Activated CD8-positive, alpha-beta memory T cell treated with anti-CD3 and anti-CD28 coated beads, Interleukin-2, amount 50 U/mL, for 48 hours (primary cell): ENCODE measurements at places on chromosomes 7 and 10.

DNA sequence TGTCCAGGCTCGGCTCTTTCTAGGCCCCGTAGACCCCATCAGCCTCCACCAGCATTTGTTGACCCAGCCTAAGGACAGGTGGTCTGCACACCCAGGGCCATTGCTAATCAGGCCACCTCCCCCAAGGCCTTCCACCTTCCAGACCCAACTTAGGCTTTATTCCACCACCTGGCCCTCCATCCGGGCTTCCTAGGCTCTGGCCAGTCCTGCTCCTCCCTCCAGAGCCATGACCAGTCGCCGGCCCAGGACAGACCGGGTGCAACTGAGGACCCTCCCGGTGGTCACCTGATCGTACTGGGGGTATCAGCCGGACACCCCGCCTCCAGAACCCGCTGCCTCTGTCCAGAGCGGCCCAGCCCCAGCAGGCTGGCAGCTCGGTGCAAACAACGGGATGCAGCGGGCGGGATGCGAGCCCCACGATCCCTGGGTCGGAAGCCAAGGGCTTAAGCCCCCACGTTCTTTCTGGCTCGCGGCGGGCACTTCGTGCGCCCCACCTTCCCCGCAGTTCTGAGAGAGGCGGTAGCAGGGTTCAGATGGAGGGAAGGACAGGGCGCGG, 545 bp downstream of the NACAD start:
- no peak for DNase-seq

GRCh38 chr7:74606101-74606908, 51.2 kb upstream of the GTF2I start:
- DNase-seq = peak; percentile 75

- no peak for DNase-seq
Measured at GRCh38 chr7:135913404-135913803, 63.8 kb downstream of the MTPN start.

DNA sequence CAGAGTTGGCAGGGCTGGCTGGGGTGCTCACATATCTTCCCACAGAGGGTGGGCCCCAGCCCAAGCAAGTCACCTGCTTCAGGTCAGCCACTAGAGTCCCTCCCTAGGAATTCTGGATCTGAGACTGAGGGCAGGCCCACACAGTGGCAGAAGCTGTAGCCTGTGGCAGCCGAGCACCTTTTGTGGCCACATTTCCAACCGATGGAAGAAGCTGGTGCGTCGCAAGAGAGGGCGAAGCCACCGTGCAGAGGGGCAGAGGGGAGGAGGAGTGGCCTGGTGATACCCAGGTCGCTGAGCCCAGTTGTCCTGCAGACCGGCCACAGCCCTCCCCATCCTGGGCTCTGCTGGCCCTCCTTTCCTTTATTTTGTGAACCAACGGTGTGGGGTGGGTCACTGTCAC, 5.3 kb downstream of the POLM start:
- DNase-seq = no peak

DNA sequence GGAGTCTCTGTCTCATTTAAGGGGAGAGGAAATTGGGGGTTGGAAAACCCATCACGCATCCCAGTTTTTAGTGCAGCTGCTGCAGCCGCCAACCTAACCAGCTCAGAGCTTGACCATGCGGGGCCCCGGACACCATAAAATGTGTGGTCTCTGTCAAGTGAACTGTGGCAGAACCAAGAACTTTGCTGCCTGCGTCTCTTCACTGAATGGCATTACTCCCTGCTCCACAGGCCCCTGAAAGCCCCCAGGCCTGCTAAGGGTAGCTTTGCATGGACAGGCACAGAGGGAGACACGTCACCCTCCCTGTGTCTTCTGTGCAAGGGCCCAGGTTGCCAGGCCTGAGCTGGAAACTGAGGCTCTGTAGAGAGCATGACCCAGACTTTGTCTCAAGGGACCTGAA, 144.6 kb upstream of the GPR26 start:
- no peak for DNase-seq

- DNase-seq = no peak
Measured at GRCh38 chr7:48390388-48391327, 219.4 kb downstream of the ABCA13 start.

DNA sequence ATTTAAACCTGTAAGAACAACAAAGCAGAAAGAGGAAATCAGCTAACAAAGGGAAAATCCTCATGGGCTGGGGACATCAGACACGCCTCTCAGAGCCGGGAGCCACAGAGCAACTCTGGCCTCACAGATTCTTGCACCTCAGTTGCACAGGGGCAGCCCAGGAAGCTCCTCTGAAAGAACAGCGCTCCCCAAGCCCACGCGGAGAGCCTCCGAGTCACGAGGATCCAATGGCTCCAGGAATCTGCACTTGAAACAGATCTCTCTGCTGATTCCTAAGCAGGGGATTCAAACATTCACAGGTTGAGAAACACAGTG, 213.2 kb upstream of the MGMT start:
- no peak for DNase-seq

- DNase-seq = no peak
Measured at GRCh38 chr7:35257251-35258124, 3.6 kb upstream of the TBX20 start.

DNA sequence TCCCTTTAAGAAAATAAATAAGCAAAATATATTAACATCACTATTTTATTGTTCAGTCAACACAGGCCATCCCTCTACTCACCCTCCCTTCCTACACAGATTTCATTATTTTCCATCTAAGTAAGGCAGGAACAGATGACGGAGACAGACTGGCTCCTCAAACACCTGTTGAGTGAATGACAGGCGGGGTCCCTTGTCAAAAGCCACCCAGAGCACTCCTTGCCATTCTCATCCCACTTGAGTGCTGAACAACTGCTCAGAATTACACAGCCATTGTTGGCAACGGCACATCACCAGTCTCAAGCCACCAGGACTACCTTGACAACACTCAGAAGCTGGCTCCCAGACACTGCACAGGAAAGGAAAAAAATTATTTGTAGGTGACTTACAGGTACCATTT, 3.3 kb downstream of the GRB10 start:
- DNase-seq = no peak

- DNase-seq = no peak
Measured at GRCh38 chr7:66423729-66424128, 205.0 kb upstream of the KCTD7 start.
